ENCODE measurements at places on chromosomes 5 and 9.

- DNase-seq: no peak
Observed at GRCh38 chr9:14300040-14300439, 13.9 kb downstream of the NFIB start.

DNA sequence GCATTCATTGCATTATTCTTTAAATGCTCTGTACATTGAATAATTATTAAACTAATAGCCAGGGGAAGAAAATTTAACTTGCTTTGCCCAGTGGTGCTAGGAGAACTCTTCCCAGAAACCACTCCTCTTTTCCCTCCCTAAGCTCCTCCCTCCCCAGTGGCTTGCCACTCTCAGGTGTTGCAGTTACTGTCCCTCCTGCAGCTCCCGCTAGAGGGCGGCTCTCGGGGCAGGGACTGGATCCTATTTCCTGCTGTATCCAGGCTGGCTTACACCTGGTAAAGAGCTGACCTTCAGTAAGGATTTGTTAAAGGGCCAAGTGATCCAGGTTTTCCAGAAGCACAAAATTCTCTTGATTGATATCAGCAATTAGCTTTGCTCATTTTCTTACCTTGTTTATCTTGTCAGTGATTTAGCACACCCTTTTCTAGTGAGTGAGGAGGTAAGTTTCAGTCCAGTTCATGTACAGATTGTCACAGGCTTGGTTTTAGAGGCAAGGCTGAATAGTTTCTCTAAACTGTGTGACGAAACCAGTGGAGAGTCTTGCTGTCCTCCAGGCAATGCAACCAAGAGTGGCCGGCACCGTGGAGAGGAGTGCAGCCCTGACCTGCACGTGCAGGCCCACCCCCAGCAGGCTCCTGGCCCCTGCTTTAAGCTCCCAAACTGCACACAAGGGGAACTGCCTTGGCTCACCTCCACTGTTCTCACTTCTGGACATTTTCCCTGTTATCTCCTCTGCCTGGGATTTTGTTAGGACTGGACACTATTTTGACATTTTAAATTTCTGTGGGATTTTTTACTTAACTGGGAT, 423.8 kb downstream of the SPOCK1 start:
- DNase-seq: peak; percentile 10

DNA sequence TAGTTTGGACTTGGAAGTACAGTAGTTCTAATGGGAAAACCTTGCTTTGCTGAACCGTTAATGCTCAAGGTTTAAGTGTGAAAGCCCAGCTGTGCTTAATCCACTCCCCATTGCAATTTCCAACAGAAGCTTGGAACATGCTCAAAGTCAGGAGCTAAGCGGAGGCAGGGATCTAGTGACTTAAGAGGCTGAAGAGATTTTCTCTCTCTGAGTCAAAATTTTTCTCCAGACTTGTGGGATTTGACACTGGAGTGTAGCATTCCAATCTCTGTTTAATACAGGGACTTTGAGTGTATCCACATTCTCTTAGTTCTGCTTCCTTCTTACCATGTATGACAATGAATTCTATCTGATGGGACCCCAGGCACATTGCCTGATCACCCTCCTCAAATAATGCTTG, 471.8 kb downstream of the KIF4B start:
- no peak for DNase-seq

- DNase-seq: peak; percentile 22
Observed at GRCh38 chr5:141914199-141914743, 9.4 kb upstream of the DELE1 start.

DNA sequence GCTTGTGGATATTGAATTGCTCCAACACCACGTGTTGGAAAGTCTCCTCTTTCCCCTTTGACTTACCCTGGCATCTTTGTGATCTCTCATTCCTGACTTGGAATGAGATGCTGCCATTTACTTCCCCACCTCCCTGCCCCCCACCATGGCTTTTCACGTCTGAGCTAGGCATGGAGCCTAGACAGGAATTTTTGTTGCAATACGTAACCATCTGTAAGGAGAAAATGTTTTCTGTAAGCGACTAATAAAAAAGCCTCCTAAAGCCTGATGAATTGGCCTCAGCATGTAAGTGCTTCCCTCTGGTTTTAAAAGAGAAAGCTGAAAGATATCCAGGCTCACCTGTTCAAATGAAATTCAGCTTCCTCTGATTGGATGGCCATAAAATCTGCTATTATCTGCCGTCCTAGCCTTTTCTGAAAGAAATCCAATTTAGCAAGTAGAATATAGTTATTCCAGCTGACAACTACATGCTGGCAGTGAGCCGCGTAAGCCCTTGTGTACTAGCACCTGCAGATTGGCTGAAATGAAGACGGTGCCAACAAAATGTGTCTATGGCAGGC, 200.1 kb downstream of the NSG2 start:
- no peak for DNase-seq

- no peak for DNase-seq
Observed at GRCh38 chr5:54136516-54137440, 173.6 kb downstream of the ARL15 start.

DNA sequence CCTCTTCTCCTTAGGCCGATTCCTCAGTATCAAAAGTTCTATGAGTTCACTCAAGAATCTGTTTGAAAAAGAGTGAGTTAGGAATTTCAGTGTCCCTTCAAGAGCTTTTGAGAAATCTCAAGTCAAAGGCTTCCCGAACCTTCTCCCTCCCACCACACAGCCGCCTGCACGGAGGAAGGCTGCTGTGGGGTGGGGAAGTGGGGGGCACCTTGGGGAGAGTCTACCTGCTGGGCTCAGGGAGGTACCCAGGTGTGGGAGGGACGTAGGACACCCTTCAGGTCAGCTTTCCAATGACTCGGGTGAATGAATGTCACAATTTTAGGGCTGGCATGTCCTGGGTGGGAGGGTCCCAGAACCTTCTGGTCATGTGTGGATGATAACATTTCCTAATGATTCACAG, 17.5 kb downstream of the CXCL14 start:
- DNase-seq: no peak

DNA sequence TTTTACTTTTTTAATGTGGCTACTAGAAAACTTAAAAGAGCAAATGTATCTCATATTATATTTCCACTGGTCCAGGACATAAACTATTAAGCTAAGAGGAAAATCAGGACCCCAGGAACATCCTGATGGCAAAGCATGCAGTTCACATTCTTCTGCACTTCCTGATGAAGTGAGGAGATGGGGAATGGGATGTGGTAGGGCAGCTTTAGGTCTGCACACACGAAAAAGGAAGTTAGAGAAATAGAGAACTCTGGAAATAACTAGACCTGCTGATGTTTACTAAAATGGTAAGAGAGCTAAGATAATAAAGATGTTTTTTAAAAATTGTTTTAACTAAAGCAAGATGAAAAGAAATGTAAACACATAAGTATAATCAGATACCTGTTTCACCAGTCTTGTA, 39.7 kb upstream of the NIPBL start:
- DNase-seq: no peak

DNA sequence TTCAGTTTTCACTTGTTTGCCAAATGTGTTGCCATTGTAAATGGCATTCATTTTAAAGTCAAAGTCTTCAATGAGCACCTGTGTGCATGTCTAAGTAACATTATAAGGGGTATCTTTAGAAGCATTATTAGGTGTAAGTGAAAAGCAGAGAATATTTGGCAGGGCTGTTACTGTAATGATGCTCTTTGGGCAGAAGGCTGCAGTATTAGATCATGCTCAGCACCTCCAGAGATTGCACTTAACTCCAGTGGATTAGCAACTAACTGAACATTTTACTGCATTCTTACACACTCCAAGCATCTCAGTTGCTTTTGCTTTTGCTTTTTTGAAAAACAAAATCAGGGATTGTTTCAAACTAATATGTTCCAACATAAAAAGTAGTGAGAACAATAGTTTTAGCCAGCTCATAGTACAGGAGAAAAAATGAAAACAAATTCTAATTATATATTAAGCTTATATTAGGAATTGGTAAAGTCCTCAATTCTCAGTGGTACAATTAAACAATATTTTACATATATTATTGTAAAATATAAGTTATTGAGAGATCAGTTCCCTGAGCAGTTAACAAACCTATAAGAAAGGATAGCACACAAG, 1740.9 kb upstream of the CDH9 start:
- peak; percentile 57 for DNase-seq

- DNase-seq: peak; percentile 85
Observed at GRCh38 chr9:107422189-107423185, 67.1 kb downstream of the KLF4 start.

GRCh38 chr9:125544988-125545651, 161.9 kb downstream of the MAPKAP1 start:
- DNase-seq: peak; percentile 79

GRCh38 chr9:84669288-84670137, at the start of gene NTRK2:
NTRK2 (plus strand) TSS chr9:84669729; CDS start chr9:84670749, 1,020 bp downstream.
- DNase-seq: no peak

DNA sequence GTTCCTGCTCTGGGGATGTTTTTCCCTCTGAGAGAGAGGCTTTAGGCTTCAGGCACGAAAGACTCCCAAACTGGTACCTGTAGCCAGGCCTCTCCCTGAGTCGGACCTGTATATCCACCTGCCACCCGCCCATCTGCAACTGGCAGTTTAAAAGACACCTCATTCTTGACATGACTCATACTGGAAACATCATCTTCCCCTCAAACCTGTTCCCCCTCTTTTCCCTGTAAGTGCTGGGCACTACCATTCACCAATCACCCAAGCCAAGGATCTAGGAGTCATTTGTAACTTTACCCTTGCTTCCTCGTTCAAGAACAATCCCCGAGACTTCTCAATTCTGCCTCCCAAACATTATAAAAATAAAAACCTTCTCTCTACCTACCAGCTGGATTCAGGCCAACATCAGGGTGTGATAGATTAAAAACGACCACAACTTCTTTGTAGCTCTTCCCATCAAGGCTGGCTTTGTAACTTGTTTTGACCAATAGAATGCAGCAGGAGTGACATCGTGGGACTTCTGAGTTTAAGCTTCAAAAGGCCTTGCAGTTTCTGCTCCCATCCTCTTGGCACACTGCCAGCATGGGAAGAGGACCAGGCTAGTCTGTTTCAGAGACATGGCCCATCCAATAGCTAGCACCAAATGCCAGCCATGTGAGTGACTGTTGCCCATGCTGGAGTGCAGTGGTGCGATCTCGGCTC, 1.8 kb upstream of the WDR31 start:
- no peak for DNase-seq

GRCh38 chr5:72066705-72067107, 40.6 kb upstream of the MAP1B start:
- DNase-seq: peak; percentile 84

GRCh38 chr5:168066536-168067208, 224.8 kb upstream of the WWC1 start:
- no peak for DNase-seq

DNA sequence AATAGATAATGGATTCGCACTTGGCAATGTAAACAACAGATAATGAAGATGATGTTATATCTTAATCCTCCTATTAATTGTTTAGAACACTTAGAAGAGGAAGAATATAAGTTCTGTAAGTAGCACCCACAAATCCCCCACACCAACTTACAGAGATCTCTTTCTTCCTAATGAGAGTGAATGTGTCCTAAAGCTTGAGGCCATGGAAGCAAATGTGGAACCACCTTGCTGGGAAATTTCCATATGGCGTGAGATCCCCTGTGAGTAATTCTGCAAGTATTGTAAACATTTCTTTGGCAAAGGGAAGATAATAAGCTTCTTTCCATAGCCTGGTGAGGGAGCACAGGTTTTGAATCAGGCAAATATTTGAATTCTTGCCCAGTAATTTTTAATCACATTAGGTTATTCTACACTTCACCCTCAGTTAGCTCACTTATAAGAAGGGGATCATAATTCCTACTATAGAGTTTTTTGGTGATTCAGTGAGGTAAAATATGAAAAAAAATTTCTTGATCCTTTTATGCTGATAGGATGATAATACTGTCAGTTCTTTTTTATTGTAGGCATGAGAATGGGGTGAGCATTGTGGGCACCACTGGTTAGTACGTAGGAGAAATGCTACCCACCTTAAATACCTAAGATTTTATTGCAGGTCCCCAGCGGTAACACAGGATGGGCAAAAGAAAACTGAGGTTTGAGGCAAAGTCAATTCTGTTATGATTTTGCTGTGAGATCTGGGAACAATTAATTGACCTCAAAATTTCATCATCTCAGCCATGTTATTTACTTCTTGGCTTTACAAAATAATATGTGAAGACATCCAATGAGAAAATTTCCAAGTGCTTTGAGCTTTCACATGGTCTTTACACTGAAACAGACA, 574.8 kb downstream of the PSAT1 start:
- peak; percentile 83 for DNase-seq

- DNase-seq: no peak
Observed at GRCh38 chr5:95957561-95958203, 4.0 kb downstream of the ELL2 start.

DNA sequence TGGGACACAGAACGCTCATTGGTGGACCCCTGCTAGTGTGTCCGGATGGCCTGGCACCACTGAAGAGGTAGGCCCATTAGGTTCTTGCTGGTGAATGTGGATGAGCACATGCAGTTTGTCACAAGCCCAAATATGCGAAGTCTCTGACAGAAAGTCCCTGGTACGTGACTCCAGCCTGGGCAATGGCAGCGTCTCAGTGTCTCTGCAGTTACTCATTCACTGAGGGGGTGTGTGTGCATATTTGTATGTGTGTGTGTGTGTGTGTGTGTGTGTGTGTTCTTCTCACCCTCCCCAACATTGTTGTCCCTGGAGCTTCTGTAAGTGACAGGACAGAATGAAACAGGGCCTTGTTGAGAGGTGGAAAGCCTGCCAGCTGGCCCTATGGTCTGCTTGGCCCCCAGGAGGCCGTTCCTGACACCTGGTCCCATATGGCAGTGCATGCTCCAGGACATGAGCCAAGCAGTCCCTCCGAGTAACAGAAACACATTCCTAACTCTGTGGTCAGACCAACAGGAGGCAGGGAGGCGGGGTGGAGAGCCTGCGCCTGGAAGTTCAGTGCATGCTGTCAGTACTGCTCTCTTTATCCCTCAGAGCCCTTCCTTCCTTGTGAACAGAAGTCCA, 169.9 kb downstream of the SLC28A3 start:
- DNase-seq: peak; percentile 98

GRCh38 chr5:22521521-22521920, 331.6 kb downstream of the CDH12 start:
- DNase-seq: peak; percentile 1

DNA sequence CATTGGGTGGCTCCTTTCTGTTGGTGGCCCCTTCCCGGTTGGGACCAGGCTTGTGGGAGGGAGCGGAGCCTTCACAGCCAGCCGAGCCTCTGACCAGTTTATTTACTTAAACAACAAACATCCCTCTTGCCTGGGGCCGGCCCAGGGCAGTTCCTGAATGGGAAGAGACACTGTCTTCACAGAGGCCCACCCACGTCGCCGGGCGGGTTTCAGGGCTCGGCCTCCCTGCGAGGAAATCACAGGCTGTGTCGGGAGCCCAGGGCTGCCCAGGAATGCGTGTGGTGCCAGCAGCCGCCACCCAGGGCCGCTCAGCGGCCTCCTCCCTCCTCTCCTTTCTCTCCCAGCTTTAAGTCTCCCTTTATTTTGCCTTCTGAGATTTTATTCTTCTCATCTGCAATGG, 132.5 kb downstream of the HSD17B3 start:
- DNase-seq: peak; percentile 31

DNA sequence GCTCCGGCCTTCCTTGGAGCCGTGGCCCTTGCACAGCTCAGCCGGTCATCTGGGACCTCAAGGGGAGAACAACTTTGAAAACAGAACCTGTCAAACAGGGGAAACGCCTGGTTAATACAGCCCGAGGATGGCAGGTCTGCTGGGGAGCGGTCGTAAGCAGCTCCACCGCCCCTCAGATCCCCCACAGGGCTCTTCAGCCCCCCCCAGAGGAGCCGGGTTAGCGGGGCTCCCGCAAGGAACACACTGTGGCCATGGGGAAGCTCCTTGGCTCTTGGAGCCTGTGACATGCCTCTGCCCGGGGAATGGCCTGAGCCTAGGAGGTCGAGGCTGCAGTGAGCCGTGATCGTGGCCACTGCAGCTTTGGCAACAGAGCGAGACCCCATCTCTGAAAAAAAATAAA, 6.8 kb downstream of the TMEM250 start:
- DNase-seq: no peak

GRCh38 chr5:35881758-35882157, 25.1 kb downstream of the IL7R start:
- DNase-seq: no peak
